ENCODE measurements at places on chromosomes 12 and 14.

DNA sequence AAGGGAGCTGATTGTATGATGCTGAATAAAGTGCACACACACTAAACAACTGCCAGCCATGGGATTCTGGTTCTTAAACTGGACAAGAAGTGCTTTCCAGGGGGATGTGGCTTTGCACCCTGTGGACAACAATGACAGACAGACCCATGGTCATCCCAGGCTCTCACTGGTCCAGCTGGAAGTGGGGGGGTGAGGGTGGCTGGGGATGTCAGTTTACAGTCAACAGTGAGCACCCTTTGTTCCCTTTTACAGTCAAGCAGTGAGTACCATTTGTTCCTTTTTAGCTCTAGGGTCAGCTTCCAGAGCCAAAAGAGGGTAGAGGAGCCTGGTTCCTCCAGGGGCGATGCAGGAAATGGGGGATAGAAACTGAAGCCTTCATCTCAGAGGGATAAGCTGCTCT is 100.7 kb downstream of the SMOC1 start:
- no peak for DNase-seq

GRCh38 chr14:72404998-72405397 is 472.8 kb downstream of the RGS6 start:
- peak; percentile 32 for DNase-seq

DNA sequence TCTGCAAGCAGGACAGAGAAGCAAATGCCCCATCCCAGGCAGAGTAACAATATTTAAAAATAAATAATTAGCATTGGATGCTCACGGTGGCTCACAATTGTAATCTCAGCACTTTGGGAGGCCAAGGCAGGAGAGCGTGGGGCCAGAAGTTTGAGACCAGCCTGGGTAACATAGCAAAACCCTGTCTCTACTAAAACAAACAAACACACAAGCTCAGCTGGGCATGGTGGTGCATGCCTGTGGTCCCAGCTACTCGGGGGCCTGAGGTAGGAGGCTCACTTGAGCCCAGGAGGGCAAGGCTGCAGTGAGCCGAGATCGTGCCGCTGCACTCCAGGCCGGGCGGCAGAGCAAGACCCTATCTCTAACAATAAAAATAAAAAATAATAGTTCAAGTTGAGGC is 74.7 kb upstream of the NCOR2 start:
- no peak for DNase-seq

- no peak for DNase-seq
Measured at GRCh38 chr14:101853455-101854018, 92.0 kb downstream of the PPP2R5C start.

- DNase-seq = no peak
Measured at GRCh38 chr12:65534238-65534841, 255.9 kb downstream of the MSRB3 start.

DNA sequence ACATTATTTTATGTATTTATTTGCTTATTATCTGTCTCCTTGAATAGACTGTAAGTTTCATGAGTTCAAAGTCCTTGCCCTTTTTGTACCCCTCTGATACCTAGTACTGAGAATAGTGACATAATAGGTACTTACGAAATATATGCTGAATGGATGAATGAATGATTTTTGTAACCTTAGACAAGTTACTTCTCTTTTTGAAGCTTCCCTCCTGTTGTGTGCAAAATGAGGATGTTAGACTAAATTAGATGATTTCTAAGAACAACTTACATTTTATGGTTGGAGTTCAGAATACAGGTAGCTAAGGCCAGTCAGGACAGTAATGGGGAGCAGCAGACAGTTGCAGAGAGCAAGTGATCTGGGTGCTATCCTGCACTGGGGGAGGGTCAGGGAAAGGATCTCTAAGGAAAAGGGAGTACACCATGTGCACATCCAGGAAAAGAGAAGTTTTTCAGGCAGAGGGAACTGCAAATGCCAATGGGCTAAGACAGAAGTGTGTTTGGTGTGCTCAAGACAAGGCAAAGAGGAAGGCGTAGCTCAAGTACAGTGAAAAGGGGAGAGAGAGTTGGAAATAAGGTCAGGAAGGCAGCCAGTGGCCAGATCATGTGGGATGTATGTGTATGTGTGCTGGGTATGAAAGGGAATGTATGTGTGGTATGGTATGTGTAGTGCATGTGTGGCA is 59.4 kb upstream of the AMIGO2 start:
- no peak for DNase-seq

- no peak for DNase-seq
Measured at GRCh38 chr12:80549298-80549697, 105.3 kb downstream of the PTPRQ start.

GRCh38 chr12:85603556-85603955 is 232.7 kb downstream of the RASSF9 start:
- no peak for DNase-seq

- peak; percentile 83 for DNase-seq
Measured at GRCh38 chr14:73662487-73662943, 17.7 kb downstream of the DNAL1 start.

GRCh38 chr14:101797856-101798255 is 36.3 kb downstream of the PPP2R5C start:
- DNase-seq = no peak

DNA sequence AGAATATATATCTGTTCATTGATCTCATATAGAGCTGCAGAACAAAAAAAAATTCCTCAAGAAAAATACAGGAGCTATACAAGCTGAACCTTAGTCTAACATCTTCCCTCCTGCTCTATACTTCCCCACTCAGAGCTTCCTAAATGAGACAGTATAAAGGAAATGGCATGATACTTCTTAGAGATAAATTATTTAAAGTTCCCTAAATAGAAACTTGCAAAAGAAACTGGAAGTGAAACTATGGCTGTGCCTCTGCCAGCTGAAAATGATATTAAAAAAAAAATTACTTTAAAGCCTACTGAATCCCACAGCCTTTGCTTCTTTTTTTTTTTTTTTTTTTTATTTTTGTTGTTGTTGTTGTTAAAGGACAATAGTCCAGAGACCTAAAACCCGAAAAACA is 11.6 kb upstream of the NEK9 start:
- no peak for DNase-seq

DNA sequence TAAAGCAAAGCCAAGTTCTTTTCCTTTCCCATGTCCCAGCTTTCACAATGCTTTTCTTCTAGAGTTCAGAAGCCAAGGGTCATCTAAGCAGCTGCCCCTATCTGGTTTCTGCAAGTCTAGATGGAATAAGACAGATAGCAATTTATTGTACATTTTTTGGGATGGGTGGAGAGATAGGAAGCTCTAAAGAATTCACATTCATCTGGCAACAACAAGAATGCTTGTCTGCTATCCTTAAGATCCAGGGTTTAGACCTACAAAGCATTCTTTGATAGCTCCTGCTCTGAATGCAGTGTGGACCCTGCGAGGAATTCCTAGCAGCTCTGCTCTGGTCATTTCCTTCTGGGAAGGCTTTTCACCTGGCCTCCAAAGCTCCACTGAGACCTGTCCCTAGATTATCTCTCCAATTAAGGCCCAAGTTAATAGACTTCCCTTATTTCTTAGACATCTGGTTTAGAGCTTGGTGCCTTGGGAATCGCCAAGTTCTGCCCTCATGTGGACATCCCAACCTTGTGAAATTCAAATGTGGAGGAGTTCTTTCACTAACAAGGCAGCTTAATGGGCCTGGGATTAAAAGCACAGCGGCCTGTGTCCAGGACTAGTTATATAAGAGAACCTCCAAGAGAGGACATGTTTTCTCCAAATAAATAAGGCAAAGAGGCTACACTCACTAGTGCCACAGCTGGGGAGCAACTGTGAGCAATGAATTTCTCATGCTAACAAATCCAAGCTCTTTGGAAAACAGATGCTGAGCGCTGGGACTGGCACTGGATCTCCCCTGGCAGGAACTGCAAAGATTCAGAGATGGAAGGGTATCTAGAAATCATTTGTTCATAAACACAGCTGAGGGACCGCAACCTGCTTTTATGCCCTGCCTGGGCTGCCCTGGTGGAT is 384.5 kb upstream of the DDHD1 start:
- peak; percentile 1 for DNase-seq

DNA sequence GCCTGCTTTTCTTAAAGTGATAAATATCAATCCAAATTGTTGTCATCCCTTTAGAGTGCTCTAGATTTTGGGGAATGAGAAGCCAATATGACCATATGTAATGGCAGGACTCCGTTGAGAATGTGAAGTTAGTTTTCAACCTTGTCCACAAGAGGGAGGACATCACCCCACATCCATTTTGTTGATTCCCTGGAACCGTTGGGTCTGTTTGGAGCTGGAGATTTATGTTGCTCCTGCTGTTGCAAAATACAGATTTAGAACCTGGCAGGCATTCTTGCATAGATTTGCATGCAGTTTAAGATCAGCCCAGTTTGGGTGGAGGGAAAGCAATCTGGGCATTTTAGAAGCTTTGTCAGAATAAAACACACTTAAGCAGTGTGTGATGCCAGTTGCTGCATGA is 620.1 kb downstream of the NRXN3 start:
- peak; percentile 37 for DNase-seq

- DNase-seq = peak; percentile 89
Measured at GRCh38 chr12:3275171-3276041, 198.2 kb downstream of the TSPAN9 start.

DNA sequence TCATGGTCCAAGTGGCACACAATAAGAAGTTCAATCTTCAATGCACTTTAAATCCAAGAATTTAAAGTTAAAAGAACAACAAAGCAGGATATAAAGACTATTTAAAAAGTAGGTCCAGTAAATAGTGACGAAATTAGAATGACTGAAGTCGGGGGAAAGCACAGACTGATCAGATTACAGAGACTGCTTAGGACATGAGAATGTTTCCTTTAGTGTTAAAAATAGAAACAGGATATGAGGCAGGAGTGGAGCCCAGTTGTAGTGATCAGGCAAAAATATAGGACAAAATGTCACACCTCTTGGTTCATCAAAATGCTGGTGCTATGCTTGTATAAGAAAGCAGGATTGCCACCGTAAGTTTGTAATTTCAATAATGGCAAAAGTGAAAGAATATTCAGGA is 52.2 kb upstream of the CD163 start:
- peak; percentile 7 for DNase-seq

DNA sequence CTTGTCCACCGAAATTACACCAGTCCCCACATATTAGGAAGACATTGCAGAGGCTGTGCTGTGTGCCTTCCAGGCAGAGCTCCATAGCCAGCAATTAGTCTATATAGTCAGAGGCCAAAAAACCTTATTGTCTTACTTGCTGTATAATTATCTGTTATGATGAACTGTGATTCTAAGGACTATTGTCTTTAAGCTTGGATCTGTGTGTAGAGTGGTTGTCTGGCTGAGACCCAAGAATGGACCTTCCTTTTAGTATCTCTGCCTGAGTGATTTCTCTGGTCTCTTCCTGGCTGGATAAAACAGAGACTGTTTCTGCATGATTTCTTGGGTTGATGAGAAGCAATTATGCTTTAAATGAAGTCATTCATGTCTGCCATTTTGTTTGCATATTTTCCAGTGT is 465.3 kb downstream of the PRKD1 start:
- DNase-seq = no peak

- no peak for DNase-seq
Measured at GRCh38 chr14:23209651-23210423, 26.4 kb upstream of the SLC7A8 start.

DNA sequence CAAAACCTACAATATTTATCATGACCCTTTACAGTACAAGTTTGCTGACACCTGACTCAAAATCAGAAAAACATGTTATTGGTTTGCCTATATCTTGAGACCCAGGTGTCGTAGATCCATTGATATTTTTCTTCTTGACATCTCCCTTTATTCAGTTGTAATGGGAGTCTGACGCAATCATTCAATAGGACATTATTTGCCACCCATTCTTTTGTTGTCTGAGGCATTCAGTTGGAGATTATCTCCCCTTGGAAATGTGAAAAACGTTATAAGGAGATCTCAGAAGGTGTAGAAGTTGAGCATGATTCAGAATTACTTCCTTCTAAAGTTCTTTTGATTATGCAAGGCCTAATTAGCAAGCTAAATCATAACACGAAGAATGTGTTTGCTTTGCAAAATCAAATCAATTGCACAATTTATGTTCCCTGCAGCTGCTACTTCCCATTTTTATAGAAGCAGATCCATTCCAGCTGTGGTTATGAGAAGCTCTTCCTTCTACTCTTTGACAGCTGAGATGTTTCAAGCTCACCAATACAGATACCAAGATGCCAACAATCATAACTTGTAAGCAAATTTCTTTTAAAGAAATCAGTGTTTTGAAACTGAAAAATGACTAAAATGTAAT is 228.2 kb upstream of the SYT1 start:
- no peak for DNase-seq

DNA sequence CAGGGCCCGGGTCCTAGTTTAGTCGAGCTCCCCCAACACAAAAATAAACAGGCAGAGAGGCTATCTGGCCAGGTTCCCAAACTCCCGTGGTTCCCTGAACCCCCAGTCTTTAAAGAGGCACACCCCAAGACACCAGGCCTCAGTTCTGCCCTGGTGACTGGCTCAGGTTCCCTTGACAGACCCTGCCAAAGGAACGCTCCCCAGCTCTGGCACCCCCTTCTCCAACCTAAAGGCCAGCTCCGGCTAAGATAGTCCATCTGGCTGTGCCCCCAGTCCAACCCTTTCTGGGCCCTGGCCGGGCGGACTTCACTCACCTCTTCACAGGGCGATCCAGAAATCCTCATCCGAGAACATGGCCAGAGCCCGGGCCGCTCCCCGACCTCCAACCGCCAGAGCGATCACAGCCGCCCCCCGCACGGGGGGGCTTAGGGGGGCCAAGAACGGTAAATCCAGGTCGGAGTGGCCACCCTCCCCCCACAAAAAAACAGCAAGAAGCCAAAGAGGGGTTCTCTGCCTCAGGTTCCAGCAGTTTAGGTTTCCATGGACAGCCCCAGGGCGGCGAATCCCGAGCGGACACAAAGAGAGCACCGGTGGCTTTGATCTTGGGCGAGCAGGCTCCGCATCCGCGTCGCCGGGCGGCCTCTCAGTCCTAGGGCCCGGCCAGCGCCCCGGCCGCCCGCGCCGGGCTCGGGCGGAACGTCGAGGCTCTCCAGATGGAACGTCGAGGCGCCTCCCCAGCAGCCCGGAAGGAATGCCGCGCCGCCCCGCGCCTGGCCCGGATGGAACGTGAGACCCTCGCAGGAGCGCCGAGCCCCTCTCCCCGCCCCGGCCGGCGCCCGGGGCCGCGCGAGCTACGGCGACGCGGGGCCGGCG is 1.1 kb downstream of the KMT2D start:
- peak; percentile 70 for DNase-seq

DNA sequence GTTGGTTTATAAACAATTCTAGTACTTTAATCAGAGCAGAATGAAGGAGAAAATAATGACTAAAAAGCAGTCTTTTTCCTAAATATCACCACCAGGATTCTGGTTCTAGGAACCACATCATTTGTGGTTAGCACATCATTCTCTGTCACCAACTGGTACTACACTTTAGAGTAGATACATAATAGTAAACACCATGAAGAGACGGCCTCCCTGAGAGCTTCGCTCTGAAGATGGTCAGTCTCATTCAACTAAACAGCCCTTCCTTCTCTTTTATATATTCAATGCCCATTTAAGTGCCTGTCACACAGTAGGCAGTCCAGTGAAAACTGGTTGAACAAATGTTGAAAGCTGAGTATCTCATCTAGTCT is 10.9 kb downstream of the SLC38A2 start:
- DNase-seq = no peak

GRCh38 chr14:32657081-32657480 is 281.6 kb upstream of the NPAS3 start:
- no peak for DNase-seq

GRCh38 chr12:13066459-13066858 is 22.3 kb downstream of the FAM234B start:
- DNase-seq = no peak

GRCh38 chr14:21068521-21069387 is 1.4 kb upstream of the ARHGEF40 start:
- DNase-seq = peak; percentile 88
